ENCODE measurements at places on chromosomes 12 and 14.
A peak's percentile ranks its signal among the peaks of the same experiment; 100 is the strongest.

DNA sequence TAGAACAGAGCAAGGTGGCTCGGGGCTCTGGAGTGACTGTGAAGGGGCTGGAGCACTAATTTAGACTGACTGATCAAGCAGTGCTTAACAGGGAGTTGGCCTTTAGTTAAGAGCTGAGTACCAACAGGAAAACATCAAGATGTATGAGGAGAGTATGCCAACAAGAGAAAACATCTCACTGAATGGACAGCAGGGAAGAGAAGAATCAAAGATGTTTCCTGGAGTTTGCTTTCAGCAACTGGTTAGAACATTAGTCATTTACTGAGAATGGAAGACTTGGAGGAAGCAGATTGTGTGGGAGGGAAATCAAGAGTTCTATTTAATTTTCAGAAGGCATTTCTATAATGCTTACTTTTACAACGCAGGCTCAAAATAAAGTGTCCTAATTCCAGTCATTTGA is 259.3 kb downstream of the ADAMTS20 start:
- no peak for DNase-seq

GRCh38 chr14:71753976-71754375 is 178.3 kb upstream of the RGS6 start:
- DNase-seq = no peak

- no peak for DNase-seq
Observed at GRCh38 chr12:122089077-122089476, 10.5 kb downstream of the MLXIP start.

DNA sequence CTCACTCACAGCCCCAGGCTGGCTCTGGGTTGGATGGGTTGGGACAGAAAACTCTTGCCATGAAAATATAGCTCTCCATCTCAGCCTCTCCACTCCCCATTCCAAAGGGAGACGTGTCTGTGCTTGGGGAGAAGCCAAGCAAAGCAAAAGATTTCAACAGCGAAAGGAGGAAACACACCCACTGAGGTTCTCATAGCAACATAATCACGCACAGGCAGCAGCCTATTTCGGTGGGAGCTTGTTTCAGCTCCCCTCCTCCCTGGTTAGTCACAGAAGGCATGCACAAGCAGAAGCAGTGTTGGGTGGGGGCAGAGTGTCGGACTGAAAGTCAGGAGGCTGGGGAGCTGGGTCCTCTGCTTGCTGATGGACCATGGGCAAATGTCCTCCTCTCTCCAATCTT is 1.9 kb upstream of the PRMT8 start:
- no peak for DNase-seq

GRCh38 chr14:104445086-104445485 is 134.5 kb upstream of the C14orf180 start:
- DNase-seq = no peak

GRCh38 chr14:103243764-103244737 is 90.0 kb upstream of the EIF5 start:
- no peak for DNase-seq

- DNase-seq = no peak
Observed at GRCh38 chr12:97701901-97702300, 239.3 kb downstream of the RMST start.

GRCh38 chr14:93105362-93105761 is 10.4 kb downstream of the ITPK1 start:
- DNase-seq = no peak

GRCh38 chr14:57918791-57919190 is 52.9 kb upstream of the SLC35F4 start:
- DNase-seq = no peak

DNA sequence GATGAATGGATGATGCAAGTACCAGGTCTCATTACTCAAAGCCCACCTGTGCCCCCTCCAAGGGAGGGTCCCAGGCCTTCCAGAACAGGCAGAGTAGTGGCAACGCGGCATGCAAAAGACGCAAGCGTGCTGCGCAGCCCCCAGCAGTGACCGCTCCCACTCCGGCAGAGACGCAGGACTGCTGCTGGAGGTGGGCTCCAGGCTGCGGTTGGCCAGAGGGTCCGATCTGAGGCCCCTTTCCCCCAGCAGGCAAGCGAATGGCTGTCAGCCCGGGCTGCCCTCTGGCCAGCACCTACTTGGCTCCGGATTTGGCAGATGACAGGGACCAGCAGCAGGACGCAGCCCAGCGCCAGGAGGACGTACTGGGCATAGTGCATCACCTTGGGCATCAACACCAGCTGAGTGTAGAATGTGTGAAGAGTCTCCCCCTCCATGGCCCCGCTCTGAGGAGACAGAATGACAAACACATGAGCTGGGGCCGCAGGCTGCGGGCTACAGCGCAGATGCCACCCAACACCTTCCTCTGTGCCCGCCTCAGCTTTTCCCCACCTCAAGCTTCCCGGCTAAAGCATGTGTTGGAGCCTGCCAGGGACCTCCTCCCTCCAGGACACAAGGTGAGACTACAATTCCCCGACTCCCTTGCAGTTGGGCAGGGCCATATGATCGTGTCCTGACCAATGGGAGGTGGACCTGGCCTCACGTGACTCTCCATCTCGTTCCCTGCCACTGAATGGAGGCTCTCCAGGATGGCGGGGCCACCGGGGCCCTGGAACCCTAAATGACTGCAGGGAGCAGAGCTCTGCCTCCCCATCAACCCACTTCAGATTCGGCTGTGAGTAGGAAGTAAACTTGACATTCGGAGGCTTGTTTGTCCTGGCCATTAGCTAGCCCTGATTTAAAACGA is 77.4 kb downstream of the SCARB1 start:
- no peak for DNase-seq

DNA sequence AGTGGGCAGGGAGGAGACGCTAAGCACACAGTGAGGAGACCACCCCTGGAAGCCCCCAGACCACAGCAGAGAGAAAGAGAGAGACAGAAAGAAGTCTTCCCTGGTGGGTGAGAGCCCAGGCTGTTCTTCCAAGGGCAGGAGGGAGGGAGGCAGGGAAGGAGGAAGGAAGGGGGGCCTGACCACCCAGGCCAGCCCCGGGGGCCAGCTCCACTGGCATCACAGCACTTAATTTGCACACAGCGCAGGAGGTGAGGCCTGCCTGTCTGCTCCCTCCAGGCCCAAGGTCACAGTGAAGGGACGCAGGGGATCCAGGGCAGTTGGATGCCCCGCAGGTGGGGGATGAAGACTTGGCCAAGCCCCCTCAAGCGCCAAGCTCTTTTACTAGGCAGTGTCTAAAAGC is 141.9 kb upstream of the C14orf180 start:
- DNase-seq = no peak

- DNase-seq = no peak
Observed at GRCh38 chr14:54339771-54340170, 57.0 kb upstream of the CDKN3 start.

GRCh38 chr14:23143911-23144310 is 24.9 kb upstream of the CEBPE start:
- DNase-seq = no peak

- DNase-seq = no peak
Observed at GRCh38 chr14:75448209-75448608, 20.4 kb downstream of the JDP2 start.

DNA sequence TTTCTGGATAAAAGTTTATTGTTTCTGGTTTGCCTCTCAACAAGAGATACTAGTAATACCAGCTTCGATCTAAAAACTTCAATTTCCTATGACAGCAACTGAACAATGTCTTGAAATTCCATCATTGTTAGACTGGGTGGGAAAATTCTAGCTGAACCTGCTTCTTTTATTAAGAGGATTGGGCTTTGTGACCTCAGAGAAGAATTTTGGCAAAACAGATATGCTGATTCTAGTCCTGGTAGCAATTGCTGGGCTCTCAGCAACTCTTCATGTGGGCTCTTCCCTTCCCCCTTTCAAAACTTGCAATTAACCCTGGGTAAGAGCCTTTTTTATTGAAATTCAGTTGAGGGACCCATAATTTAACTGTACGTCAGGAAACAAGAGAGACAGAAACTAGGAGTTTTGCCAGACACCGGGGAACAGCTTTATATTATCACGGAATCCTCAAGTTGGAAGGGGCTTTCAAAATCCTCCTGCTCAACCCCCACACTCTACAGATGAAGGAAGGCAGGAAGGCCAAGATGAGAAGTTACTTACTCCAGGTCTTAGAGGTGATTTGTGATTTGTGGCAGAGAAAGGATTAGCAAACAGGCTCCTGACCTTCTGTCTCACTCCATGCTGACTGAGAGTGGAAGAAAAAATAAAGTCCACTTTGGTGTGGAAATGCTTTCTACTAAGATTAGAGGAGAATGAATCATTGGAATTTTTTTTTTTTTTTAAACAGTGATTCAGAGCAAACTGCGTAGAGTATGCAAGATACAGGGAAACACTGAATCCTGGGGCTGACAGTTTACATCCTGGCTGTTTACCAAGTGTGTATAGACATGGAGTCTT is 239.0 kb upstream of the ATP2B1 start:
- DNase-seq = peak; percentile 16

- DNase-seq = no peak
Observed at GRCh38 chr14:54564071-54564867, 2.7 kb upstream of the SAMD4A start.

- DNase-seq = no peak
Observed at GRCh38 chr12:31008961-31009840, 64.5 kb upstream of the DDX11 start.

GRCh38 chr14:28704153-28704552 is 62.4 kb upstream of the FOXG1 start:
- no peak for DNase-seq

DNA sequence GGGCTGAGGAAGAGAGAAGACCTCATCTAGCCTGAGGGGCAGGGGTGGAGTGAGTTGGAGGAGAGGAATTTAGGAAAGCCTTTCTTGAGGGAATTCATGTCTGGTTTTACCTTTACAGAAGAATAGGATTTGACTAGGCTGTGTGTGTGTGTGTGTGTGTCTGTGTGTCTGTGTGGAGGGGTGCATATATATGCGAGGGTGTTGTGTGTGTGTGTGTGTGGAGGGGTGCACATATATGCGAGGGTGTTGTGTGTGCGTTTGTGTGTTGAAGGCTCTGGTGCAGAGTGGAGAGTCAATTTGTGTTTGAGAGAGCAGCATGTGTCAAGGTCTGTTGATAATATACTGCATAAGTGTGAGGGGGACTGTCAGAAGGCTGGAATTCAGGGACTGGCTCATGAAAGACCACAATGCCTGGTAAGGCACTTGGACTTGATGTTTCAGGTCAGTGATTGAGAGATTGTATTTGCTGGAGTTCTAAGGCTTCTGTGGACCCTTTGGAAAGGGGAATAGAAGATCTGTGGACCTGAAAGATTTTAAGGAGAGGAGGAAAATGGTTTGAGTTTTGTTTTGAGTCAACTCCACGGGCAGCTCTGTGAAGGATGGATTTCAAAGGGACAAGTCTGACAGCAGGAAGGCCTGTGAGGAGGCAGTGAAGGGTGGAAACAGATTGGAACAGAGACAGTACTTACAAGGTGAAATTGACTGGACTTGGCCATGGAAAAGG is 34.6 kb downstream of the TBC1D30 start:
- DNase-seq = no peak

DNA sequence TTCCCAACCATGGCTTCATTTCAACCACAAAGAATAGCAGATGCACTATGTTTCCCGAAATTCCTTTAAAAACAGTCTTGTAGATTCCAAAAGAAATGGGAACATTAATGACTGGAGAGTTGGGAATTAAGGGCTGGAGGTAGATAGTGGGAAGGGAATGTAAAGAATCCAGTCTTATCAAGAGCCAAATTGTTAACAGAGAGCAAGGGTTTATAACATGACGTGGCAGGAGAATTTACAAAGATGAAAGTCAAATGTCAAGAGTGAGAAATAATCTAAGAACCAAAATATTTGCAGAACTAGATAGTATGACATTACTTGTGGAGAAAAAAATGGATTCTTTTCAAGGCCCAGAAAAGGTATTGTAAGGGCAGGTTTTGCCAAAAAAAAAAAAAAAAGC is 200.9 kb downstream of the GRIN2B start:
- DNase-seq = no peak

DNA sequence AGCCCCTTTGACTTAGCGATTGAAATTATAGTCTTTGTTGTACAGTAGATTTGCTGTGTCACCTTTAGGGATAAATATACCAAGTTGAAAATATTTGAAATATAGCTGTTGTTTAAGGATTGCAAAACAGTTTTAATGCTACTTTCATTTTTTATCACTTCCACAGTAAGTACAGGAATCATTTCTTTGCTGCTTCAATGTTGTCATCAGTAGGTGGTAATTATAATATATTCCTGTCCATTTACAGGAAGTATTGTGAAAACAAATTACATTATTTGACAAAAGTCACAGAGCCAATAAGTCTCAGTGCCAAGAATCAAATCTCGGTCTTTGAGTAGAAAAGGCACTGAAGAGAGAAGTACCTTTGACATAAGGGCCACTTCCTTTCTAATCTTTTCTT is 342.6 kb upstream of the RGS6 start:
- DNase-seq = no peak

GRCh38 chr14:37545174-37545573 is 49.9 kb downstream of the FOXA1 start:
- no peak for DNase-seq

- DNase-seq = no peak
Observed at GRCh38 chr12:79897617-79898016, 37.3 kb downstream of the PPP1R12A start.

DNA sequence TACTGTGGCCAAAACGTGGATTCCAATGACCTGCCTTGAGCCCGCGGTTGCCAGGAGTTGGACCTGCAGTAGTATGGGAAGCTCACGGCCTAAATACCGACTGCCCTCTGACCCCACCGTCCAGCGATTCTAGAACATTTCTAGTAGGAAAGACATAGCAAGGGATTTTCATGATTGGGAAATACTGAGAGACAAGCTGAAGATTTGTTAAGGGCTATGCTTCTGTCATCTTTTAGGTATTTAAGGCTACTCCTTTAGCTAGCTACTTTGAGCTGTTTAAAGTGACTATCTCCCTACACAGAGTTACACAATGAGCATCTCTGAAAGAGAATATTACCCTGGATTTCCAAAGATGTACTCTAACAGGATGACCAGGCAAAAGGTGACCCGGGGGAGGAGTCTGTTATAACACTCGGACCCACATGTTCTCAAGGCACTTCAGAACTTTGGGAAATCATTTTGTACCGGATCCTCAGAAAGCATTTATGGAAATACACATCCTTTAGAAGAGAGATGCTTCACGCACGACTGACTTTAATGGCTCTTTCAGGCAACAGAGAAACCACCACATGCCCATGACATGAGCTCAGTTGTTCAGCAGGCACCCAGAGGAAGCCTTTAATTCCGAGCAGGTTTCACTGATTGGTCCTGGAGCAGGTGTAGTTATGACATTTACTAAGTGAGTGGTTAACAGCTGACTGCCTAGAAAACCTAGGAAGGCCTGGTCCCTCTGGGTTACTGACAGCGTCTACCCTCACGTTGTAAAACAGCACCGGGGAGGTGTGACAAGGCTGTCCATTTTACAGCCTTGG is 4.2 kb downstream of the BAG5 start:
- no peak for DNase-seq

Measured in D721Med (cell line).